ENCODE measurements at places on chromosomes 1 and 21.

GRCh38 chr1:117606649-117607430 lies 992 bp downstream of the TENT5C start:
- no peak for DNase-seq

- DNase-seq = peak; percentile 66
Measured at GRCh38 chr1:53526451-53527101, 67.4 kb downstream of the DMRTB1 start.

DNA sequence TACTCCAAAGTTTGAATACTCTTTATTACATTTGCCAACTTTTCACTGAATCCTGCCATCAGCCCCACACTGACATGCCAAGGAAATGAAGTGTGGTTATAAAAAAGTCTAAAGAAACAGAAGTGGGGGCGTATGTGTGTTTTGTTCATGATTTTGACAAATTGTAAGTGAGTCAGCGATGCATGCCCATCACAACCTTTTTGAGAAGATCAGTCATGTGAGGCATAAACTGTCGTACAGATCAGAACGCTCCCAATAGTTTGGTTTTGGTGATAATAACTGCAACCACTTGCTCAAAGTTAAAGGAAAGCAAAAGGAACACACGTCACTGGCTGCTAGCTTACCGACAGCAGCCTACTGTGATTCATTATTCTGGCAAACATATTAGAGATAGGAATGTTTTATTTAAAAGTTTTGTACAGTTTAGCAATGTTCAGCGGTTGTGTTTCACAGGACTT lies 95.6 kb downstream of the RGS2 start:
- no peak for DNase-seq

GRCh38 chr1:154547105-154547732 lies 11.2 kb downstream of the UBE2Q1 start:
- DNase-seq = no peak

GRCh38 chr1:202189001-202189790 lies 4.4 kb upstream of the LGR6 start:
- DNase-seq = peak; percentile 78

DNA sequence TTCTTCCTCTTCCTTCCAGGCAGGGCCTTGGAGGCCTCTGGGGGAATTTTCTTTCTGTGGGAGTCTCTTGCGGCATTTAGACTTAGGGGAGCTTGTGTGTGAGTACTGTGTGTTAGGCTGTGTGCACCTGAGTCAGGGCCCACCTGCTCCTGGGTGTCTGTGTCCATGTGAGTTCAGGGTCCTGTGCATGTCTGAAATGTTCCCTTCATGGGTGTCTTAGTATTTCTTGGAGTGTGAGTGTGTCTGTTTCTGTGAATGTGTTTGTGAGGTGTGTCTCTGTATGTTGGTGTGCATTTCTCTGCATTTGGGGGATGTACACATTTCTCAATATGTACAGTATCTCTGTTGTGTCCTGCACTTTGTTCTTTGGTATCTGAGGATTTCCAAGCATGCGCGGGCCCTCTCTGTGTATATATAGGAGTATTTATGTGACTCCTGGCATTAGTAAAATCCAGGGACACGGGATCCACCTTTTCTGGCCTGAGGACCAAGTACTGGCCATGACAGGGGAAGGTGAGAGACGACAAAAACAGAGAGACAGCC lies 2.4 kb downstream of the TFAP2E start:
- no peak for DNase-seq

GRCh38 chr1:195709821-195710220 lies 898.4 kb downstream of the KCNT2 start:
- no peak for DNase-seq

- no peak for DNase-seq
Measured at GRCh38 chr1:1929102-1929638, 10.1 kb upstream of the TMEM52 start.

- DNase-seq = no peak
Measured at GRCh38 chr21:14300074-14300473, 82.9 kb downstream of the HSPA13 start.

DNA sequence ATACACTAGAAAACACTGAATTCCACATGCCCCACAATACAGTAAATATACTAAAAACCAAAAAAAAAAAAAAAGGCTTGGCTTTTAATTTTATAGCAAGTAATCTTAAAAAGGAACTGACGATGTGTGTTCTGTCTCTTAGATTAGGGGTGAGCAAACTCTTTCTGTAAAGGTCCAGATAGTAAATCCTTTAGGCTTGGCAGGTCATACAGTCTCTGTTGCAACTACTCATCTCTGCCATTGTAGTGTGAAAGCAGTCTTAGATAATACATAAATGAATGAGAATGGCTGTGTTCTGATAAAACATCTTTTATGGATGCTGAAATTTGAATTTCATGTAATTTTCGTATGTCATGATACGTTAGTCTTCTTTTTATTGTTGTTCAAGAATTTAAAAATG lies 150.2 kb downstream of the SLC30A10 start:
- DNase-seq = no peak

- DNase-seq = no peak
Measured at GRCh38 chr1:162200096-162200847, 130.8 kb downstream of the NOS1AP start.

- DNase-seq = no peak
Measured at GRCh38 chr21:36709868-36710728, 11.2 kb downstream of the SIM2 start.

DNA sequence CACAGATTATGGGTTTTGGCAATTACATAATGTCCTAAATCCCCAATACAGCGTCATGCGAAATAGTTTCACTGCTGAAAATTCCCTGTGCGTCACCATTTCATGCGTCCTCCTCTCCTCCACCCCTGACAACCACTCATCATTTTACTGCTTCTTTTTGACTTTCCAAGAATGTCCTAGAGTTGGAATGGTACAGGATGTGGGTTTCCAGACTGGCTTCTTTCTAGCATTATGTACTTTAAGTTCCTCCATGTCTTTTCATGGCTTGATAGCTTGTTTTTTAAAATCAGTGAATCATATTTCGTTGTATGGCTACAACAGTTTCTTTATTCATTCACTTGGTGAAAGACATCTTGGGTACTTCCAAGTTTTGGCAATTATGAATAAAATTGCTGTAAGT lies 7.4 kb downstream of the NBPF3 start:
- no peak for DNase-seq

- DNase-seq = peak; percentile 49
Measured at GRCh38 chr1:216034506-216034905, 388.7 kb downstream of the USH2A start.

- no peak for DNase-seq
Measured at GRCh38 chr1:22711591-22712501, 1.2 kb downstream of the EPHB2 start.

- peak; percentile 79 for DNase-seq
Measured at GRCh38 chr1:1021010-1021919, 1.3 kb downstream of the AGRN start.

- DNase-seq = no peak
Measured at GRCh38 chr21:17711896-17712295, 99.2 kb upstream of the BTG3 start.

GRCh38 chr1:224472806-224473205 lies 38.2 kb upstream of the WDR26 start:
- DNase-seq = no peak

DNA sequence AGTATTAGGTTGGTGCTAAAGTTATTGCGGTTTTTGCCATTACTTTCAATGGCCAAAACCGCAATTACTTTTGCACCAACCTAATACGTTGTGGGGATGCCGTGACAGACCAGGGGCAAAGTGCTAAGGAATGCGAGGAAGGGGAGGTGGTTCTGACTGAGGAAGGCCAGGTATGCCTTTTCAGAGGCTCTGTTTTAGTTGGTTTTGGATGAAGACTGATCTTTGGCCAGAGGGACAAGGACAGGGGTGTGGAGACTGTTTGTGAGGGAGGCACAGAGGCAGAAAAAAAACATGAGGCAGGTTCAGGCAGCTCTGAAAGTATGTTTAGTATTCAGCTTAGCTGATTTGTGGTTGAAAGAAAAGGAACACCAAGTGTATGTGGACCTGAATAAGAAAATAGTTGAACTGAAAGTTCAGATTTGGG lies 358.2 kb downstream of the RPS6KC1 start:
- no peak for DNase-seq

- DNase-seq = no peak
Measured at GRCh38 chr1:162996261-162996660, 72.9 kb upstream of the RGS4 start.

DNA sequence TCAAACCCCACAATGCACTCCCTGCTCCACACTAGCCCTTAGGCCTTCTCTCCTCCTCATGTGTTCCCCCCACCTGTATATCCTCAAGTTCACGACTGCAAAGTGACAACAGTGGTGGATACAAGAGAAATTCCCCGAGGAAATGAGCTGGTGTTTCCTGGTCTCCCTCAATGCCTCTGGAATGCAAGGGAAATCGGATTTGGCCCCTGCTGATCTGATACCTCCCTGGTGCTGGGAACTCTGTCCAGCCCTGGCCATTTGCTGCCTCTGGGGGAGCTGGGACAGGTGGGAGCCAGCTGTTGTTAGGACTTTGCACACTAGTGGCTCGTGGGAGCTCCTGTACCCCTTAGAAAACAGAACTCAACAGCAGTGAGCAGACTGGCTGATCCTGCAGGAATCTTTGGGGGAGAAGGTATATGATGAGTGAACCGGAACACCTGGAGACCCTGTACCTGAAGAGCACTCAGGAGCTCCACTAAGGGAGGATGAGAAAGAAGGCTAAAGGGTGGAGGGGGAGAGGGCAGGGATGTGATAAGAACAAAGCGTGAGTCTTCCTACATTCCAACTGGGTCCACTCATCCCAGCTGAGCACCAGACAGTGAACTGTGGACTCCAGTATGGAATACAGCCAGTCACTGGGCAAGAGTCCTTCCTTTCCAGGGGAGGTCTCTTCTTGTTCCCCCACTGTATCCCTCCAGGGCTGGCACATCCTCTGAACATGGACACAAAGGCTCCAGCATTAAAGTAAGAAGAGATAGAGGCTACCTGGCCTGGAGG lies 69.3 kb downstream of the PLXNA2 start:
- no peak for DNase-seq

- DNase-seq = no peak
Measured at GRCh38 chr1:241836941-241837340, 11.1 kb upstream of the EXO1 start.

- no peak for DNase-seq
Measured at GRCh38 chr21:32256873-32257620, 21.8 kb downstream of the MIS18A start.

DNA sequence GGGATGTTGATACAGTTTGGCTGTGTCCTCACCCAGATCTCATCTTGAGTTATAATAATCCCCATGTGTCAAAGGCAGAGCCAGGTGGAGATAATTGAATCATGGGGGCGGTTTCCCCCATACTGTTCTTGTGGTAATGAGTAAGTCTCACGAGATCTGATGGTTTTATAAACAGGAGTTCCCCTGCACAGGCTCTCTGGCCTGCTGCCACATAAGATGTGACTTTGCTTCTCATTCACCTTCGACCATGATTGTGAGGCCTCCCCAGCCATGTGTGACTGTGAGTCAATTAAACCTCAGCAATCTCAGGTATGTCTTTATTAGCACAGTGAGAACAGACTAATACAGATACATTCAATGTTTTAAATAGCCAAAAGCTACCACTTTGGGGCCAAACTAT lies 41.1 kb downstream of the SLC35F3 start:
- DNase-seq = no peak

DNA sequence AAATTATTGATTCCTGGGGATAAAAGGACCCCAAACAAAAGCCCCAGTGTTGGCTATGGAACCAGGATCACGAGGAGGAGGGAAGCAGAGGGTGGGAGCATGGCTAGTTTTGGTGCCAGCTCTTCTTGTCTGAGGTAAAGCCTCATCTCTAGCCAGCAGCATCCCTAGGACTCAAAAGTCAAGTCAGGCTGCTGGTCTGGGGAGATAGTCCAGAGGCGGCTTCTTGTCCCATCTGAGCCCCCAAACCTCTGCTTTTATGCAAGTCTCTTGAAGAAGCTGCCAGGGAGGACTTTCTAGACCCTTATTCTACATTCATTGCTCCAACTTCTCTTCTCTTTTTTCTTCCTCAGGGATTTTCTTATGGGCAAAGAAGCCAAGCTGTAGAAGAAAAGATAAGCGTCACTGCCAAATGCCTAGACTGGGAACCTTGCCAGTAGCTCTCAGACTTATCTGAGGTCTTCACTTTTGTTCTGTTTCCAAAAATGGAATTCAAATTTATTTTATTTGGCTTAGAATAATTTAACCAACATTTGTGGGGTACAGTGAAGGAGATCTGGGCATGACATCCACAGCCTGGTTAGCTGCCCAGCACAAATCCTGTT lies 6.9 kb upstream of the ANKRD35 start:
- DNase-seq = no peak

GRCh38 chr1:224219011-224219611 lies 36.1 kb downstream of the DEGS1 start:
- DNase-seq = no peak

GRCh38 chr1:93111065-93111464 lies 32.0 kb downstream of the MTF2 start:
- DNase-seq = no peak

GRCh38 chr1:181013144-181013543 lies 9.5 kb downstream of the STX6 start:
- no peak for DNase-seq

DNA sequence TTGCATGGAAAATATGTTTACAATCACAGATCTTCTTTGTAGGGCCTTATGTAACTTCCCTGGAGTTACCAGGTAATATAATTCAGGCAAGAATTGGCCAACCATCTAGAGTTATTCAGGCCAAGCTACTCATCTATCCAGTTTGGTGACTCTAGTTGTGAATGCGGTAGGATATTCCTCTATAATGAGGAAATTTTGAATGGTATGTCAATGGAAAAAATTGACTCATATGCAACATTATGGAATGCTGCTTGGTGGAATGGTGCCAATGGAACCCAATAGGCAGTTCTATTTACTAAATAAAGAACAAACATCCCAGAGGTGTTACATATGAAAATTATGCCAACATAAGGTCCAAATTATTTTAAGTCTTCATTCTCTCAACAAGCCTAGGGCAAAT lies 5.6 kb upstream of the TNFSF18 start:
- DNase-seq = no peak

- no peak for DNase-seq
Measured at GRCh38 chr21:36544545-36544944, 64.6 kb upstream of the CLDN14 start.

GRCh38 chr1:248906753-248907661 lies 972 bp downstream of the PGBD2 start:
- no peak for DNase-seq

- no peak for DNase-seq
Measured at GRCh38 chr21:42025376-42026081, 15.4 kb upstream of the ZBTB21 start.
